Epithelial cell of proximal tubule (primary cell): ENCODE measurements at places on chromosomes 1 and 21.

- no peak for DNase-seq
These were observed 5.1 kb downstream of the PRRX1 start for GRCh38 chr1:170669107-170669445.

GRCh38 chr1:30110846-30111245 is 612.5 kb downstream of the MATN1 start:
- DNase-seq = no peak

GRCh38 chr1:230849451-230850224 is 18.7 kb downstream of the C1orf198 start:
- DNase-seq = no peak

DNA sequence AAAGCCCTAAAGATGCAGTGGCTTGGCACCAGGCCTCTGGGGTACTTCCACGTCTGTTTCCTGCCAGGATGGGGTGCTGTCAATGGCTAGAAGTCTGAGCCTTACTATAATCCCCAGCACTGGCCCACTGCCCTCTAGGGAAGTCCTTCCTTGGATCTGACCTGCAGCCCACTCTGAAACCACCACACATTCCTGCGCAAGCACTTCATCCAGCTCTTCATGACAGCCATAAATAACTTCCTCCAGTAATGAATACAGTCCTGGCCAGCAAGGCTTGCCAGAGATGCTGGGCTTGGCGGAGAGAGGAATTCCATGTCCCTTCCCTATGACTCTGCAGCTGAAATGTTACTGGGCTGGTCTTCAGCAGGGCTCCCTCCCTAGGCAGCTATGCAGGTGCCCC is 32.6 kb downstream of the ALPL start:
- DNase-seq = no peak

DNA sequence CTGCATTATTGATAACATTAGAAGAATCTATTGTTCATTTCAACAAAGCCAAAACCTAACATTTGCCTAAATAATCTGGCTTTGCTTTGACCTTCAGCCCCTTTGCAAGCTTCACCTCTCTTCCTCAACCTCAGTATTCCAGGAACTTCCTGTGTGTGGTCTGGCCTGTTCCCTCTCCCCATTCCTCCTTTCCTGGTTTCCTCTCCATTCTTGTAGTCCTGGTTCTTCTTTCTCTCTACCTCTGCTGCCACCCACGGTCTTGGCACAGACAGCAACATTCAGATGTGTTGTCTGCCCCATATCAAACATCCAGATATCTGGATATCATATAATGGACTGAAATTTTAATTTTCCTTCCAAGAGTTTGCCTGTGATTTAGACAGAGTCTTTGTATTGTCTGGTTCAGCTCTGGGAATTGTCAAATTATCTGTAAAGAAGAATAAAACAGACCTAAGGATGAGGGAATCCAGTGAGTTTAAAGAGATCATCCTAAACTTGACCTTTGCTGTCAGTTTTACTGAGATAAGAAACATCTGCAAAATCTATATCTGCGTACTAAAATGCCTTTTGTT is 148.1 kb upstream of the KCTD3 start:
- DNase-seq = no peak

DNA sequence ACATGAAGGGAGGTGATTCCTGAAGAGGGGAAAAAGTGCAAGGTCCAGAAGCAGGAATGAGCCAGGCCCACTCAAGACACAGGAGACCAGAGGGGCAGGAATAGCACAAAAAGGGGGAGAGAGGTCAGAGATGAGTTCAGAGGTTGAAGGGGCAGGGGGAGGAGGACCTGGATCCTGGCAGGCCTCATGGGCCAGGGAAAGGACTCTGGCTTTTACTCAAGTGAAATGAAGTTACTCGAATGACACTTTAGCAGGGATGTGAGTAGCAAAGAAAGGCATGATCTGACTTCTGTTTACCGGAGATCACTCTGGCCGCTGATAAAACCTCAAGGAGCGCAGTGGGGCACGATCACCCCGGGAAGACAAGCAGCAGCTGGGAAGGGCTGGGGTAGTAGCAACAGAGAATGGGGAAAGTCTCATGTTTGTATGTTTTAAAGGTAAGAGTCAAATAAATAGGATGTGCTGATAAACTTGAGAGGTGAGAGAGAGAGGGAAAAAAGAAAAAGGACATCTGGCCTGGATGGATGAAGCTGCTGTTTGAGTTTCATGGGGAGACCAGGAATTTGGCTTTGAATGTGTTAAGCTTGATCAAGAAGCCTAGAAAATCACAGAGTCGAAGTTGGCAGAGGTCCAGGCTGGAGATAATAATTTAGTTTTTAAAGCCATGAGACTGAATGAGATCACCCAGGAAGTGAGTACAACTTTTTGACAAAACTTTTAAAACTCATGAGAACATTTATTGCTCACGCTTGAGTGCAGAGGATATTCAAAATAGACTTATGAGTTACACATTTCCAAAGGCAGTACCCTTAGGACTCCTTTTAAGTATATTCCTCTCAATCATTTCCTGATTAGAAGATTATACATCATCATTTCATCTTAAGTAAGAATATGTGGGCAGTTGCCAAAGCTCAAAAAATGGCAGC is 156.0 kb downstream of the RERE start:
- no peak for DNase-seq
